Stimulated activated CD4-positive, alpha-beta T cell treated with anti-CD3 and anti-CD28 coated beads, TNF-alpha, amount 100 ng/mL, for 1 hour (primary cell): ENCODE measurements at places on chromosomes 2 and 18.

GRCh38 chr2:7861910-7862702, 819.8 kb upstream of the ID2 start:
- no peak for DNase-seq

GRCh38 chr2:60553495-60554073, at the start of gene BCL11A:
Gene BCL11A (minus strand): TSS chr2:60553654. CDS start chr2:60553270, 384 bp downstream.
- DNase-seq = no peak

GRCh38 chr2:65658881-65659280, 226.5 kb upstream of the SPRED2 start:
- DNase-seq = no peak

- DNase-seq = no peak
Measured at GRCh38 chr18:8139891-8140406, 469.3 kb upstream of the RAB12 start.

GRCh38 chr2:122899614-122900013, 1125.5 kb upstream of the CNTNAP5 start:
- DNase-seq = no peak

GRCh38 chr2:201880579-201880978, 74.2 kb downstream of the CDK15 start:
- no peak for DNase-seq

- DNase-seq = no peak
Measured at GRCh38 chr2:21363364-21363763, 239.6 kb downstream of the TDRD15 start.

- no peak for DNase-seq
Measured at GRCh38 chr2:100412466-100412865, 5.0 kb downstream of the CHST10 start.

GRCh38 chr18:43001821-43002220, 113.7 kb downstream of the RIT2 start:
- DNase-seq = no peak

GRCh38 chr2:220894069-220894468, 678.0 kb downstream of the EPHA4 start:
- DNase-seq = no peak

- no peak for DNase-seq
Measured at GRCh38 chr2:19767899-19768298, 133.9 kb downstream of the TTC32 start.

DNA sequence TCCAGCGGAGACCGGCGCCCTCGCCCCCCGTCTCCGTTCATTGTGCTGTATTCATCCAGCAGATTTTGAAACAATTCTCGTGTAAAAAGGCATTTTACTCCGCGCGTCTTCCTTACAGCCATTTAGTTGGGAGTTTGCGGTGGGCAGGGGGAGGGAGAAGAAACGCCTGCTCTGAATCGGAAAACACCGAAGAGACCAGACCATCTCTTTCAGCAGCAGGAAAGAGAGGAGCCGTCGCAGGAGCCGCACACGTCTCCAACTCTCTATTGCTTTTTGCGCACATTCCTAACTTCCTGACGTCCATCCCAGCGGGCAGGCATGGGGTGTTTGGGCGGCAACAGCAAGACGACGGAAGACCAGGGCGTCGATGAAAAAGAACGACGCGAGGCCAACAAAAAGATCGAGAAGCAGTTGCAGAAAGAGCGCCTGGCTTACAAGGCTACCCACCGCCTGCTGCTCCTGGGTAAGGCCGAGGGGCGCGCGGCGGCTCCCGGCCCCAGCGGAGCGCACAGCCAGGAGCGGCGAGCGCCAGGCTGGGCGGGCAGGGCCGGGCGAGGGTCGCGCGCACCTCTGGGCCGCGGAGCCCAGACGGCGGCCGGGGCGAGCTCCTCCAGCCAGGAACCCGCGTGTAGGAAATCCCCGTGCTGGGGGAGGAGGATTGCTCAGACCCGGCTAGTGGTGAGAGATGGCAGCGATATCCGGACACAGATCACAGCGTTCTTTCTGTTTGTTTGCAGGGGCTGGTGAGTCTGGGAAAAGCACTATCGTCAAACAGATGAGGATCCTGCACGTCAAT, 63.2 kb downstream of the GNAL start:
- DNase-seq = no peak

GRCh38 chr2:196702641-196703040, 63.1 kb downstream of the CCDC150 start:
- no peak for DNase-seq

- DNase-seq = no peak
Measured at GRCh38 chr18:79634593-79635426, 44.8 kb upstream of the CTDP1 start.

DNA sequence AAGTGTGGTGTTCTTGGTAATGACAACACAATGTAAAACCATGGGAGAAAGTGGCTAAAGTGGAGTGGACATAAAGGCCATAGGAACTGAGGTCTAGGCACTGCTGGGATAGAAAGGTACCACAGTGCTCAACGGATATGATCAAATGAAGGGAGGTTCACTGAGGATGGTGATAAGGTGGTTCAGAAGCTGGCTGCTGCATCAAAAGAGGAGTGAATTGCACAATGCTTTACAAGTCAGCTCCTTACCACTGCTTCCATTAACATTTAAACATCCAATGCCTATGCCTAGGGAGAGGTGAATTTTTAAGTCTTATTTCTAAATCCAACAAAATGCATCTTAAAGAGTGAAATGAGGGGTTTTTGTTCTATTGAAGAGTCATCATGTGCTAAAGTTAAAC, 100.1 kb upstream of the ITGB6 start:
- DNase-seq = no peak
